Iris pigment epithelial cell (primary cell): ENCODE measurements at places on chromosomes 1 and 21.

DNA sequence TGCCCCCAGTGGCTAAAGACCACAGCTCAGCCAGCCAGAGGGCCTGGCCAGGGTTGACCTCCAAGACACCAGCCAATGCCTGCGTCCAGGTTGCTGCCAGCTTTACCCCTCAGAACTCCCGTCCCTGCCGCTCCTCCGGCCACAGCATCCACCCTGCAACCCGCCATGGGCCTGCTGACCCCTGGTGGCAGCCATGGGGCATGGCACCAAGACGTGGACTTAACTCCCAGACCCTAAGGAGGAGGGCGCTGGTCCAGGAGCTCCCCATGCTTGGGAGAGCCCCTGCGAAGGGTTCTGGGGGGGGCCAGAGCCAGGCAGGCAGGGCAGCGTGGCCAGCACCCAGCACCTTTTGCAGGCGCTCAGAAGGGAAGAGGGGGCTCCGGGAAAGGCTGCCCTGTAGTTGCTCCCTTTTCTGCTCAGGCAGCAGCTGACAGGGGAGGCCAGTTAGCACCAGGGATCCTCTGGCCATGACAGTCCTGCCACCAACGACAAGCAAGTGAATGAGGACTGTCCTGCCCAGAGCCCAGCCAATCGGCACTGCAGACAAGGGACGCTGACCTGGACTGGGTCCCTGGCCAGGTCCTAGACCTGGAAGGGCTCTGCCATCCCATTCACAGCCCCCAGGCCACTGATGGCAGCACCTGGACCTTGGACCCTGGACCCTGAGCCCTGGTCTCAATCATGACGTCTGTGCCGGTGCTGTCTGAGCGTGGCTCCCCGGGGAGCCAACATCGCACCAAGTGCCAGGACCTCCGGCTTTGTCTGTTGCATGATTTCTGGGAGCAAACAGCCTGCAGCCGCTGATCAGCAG, 246.2 kb downstream of the NPHP4 start:
- DNase-seq = peak; percentile 59

- DNase-seq = no peak
Measured at GRCh38 chr1:32818804-32819541, 1.5 kb downstream of the S100PBP start.

- DNase-seq = no peak
Measured at GRCh38 chr1:231591466-231591865, 35.1 kb upstream of the DISC1 start.

- DNase-seq = no peak
Measured at GRCh38 chr1:229769006-229769405, 143.0 kb downstream of the URB2 start.

- no peak for DNase-seq
Measured at GRCh38 chr1:205246351-205247119, 18.8 kb downstream of the TMCC2 start.

DNA sequence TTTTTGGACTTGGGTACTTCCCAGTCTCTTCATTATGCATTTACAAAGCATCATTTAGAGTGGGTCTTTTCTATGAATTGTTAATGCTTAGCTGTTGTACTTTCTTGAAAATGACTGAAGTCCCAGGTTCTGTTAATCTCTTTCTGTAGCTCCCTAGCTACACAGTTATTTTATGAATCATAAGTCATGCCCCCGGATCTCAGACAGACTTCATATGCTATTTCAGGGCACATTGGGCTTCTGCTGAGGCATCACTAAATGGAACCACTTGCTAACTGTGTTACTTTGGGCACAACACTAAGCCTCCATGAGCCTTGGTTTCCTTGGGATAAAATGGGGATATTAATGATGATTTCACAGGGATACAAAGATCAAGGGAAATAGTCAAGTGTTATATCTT, 55.5 kb upstream of the RBM15 start:
- DNase-seq = peak; percentile 38

DNA sequence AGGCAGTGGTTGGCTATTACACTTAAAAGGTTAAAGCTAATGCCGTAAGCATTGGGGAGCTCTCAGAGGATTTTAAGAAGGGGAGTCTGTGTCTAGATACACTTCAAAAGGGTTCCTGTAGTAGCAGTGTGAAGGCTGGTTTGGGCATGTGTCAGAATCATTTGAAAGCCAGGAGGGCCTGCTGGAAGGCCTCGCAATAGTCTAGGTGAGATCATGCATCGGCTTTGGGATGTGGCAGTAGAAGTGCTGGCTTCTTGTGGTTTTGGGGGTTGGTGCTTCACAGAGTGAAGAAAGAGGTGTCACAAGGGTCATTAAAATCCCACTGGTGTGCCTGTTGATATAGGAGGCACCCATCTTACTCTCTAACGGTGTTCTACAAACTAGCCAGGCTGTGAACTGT, 85.7 kb downstream of the ST6GALNAC3 start:
- no peak for DNase-seq

DNA sequence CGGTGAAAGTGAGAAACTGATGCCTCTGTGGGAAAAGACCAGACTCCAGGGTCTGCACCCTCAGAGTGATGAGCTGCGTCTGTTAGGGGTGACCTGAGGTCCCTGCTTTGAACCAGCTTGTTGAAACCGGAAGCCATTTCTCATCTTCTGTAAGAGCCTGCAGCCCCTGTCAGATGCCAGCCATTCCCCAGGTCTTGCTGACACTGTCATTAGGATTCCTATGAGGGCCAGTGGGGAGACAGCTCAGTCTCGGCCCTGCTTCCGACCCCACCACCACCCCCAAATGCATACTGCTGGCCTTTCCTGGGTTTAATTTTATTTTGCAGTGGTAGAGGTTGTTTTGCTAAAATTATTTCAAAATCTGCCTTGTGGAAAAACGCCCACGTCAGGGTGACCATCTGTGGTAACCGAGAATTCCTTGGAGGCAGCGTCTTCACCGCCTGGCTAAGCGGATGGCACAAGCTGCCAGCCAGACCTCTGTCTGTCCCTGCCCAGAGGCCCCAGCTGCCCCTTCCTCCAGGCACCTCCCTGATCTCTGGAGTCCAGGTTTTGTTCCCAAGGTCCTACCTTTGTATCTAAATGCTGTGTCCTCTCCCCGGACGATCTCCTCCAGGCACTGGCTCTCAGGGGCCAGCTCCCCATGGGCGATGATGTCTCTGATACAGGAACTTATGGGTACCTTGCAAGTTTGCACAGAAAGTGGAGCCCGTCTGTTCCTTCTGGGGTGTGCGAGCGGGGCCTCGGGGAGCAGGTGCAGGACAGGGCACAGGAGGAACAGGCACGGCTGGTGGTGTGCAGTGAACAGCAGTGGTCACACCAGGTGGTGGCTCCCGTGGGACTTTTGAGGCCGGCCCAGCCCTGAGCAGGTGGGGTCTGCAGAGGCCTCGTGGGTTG, 49.9 kb downstream of the PRKCZ start:
- DNase-seq = no peak

DNA sequence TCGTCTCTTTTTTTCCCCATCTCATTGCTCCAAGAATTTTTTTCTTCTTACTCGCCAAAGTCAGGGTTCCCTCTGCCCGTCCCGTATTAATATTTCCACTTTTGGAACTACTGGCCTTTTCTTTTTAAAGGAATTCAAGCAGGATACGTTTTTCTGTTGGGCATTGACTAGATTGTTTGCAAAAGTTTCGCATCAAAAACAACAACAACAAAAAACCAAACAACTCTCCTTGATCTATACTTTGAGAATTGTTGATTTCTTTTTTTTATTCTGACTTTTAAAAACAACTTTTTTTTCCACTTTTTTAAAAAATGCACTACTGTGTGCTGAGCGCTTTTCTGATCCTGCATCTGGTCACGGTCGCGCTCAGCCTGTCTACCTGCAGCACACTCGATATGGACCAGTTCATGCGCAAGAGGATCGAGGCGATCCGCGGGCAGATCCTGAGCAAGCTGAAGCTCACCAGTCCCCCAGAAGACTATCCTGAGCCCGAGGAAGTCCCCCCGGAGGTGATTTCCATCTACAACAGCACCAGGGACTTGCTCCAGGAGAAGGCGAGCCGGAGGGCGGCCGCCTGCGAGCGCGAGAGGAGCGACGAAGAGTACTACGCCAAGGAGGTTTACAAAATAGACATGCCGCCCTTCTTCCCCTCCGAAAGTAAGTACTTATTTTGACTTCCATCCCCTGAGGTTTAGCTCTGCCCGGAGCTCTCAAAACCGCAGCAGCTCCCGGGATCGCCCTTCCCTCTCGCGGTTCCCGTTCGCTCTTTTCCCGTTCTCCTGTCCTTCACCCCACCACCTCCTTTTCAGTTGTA, 1.5 kb downstream of the TGFB2 start:
- DNase-seq = peak; percentile 62

- DNase-seq = peak; percentile 36
Measured at GRCh38 chr1:78918157-78918556, 88.4 kb downstream of the ADGRL4 start.

DNA sequence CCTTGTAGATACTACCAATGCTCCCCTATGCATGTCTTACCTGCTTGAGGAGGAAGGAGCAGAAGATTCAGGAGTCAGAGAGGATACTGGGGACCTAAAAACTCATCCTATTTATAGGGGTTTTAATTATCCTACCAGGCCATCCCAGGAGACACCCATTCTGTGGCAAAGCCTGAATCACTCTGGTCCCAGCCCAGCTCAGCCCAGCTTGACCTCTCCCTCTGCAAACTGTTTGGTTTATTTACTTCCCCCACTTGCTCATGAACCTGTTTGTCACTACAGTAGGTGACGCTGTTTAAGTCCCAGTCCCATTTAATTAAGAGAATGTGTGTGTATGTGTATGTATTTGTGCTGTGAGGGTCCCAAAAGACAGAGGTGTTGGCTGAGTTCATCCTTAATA, at the start of gene RPTN:
Gene RPTN (minus strand): TSS at position 85 of the 400 bp plus-strand sequence. CDS start 1,339 bp downstream, outside the sequence.
- DNase-seq = no peak

GRCh38 chr1:62259551-62259950, 59.7 kb downstream of the KANK4 start:
- no peak for DNase-seq

GRCh38 chr21:14557413-14557812, 11.3 kb upstream of the SAMSN1 start:
- DNase-seq = no peak

DNA sequence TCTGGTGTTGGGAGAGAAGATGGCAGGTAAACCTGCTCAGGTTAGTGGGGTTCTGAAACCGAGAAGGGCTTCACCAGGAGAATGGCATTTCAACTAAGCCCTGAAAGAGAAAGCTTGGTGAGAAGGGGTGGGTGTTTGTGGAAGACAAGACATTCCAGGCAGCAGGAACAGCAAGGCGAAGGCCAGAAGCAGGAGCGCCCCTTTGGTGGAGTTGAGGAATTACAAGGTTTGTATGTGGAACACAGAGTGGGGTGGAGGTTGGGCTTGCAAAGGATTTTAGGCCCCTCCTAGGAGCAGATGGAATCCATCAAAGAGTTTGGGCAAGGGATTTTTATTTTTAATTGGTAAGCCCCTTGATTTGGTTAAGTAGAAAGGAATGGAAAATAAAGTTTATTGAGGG, 24.8 kb upstream of the ELOA start:
- DNase-seq = peak; percentile 39

GRCh38 chr1:53430779-53431178, 28.4 kb upstream of the DMRTB1 start:
- no peak for DNase-seq

- DNase-seq = no peak
Measured at GRCh38 chr1:86650065-86650464, 54.3 kb upstream of the SH3GLB1 start.

DNA sequence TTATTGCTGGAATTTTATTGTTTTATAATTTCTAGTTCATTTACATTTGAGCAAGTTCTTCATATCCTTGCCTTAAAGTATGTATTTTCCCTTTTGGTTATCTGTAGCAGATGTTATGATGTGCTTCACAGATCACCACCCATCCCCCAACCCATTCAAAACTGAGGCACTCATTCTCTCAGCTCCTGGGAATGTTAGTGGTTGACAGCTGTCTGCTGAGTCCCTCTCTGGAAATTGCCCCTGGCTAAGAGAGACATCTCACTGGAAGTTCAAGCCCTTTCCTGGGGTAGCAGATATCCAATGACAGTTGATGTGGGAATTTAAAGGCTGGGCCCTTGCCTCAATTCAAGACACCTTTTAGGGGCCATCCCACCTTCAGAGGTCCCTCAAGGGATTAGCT, 4.3 kb upstream of the DPYD start:
- no peak for DNase-seq

GRCh38 chr1:162892906-162893611, 32.1 kb upstream of the CCDC190 start:
- peak; percentile 84 for DNase-seq

- no peak for DNase-seq
Measured at GRCh38 chr1:58065520-58065919, 481.0 kb downstream of the OMA1 start.

- peak; percentile 13 for DNase-seq
Measured at GRCh38 chr1:192118881-192119405, 39.3 kb upstream of the RGS18 start.

GRCh38 chr1:234887016-234887900, 241.4 kb downstream of the TOMM20 start:
- peak; percentile 21 for DNase-seq

- no peak for DNase-seq
Measured at GRCh38 chr1:184417916-184418315, 31.1 kb downstream of the C1orf21 start.

GRCh38 chr1:217585577-217585976, 45.3 kb downstream of the GPATCH2 start:
- DNase-seq = peak; percentile 40

DNA sequence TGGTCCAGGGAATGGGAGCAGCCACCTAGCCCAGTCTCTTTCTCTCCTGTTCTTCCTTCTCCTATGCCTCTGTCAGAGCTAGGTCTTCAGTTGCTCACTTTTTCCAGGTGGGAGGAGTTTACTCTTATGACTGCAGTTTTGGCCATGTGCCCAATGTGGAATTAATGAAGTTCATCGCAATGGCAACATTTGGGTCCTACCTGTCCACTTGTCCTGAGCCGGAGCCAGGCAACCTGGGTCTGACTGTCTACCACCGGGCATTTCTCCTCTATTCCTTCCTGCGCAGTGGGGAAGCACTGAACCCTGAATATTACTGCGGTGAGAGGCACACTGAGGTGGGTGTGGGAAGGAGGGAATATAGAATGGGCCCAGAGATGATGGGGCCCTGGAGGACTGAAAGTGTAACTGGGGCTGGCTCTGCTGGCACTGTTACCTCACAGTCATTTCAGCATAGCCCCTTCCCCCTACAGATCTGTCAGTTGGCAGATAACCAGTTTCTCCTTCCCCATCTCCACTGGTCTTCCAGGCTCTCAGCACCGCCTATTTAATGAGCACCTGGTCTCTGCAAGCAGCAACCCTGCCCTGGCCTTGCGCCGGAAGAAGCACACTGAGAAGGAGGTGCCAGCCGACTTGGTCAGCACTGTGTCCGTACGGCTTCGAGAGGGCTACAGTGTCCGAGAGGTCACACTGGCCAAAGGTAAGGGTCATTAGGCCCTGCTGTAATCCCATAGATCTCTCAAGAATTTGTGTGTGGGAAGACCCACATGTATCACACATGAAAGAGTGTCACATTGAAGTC, 30.1 kb downstream of the SZT2 start:
- no peak for DNase-seq

GRCh38 chr1:155379180-155379579, 58.5 kb downstream of the RUSC1 start:
- DNase-seq = no peak

- DNase-seq = no peak
Measured at GRCh38 chr21:38915546-38915945, 109.8 kb downstream of the ETS2 start.

- DNase-seq = peak; percentile 89
Measured at GRCh38 chr1:77504986-77505385, 177.5 kb downstream of the ZZZ3 start.
